ENCODE measurements at places on chromosomes 3 and 15. TPM values are rescaled to one million over a fixed set of nuclear protein-coding genes. Genes with fewer than 3 reads are reported as not detected.

SLC28A1 gene
- total RNA-seq, result not detected

CADPS gene
- total RNA-seq, result 20.8 TPM

- DNase-seq, result no peak
Observed at GRCh38 chr3:46334741-46335478, 19.0 kb upstream of the CCR2 start.

DNA sequence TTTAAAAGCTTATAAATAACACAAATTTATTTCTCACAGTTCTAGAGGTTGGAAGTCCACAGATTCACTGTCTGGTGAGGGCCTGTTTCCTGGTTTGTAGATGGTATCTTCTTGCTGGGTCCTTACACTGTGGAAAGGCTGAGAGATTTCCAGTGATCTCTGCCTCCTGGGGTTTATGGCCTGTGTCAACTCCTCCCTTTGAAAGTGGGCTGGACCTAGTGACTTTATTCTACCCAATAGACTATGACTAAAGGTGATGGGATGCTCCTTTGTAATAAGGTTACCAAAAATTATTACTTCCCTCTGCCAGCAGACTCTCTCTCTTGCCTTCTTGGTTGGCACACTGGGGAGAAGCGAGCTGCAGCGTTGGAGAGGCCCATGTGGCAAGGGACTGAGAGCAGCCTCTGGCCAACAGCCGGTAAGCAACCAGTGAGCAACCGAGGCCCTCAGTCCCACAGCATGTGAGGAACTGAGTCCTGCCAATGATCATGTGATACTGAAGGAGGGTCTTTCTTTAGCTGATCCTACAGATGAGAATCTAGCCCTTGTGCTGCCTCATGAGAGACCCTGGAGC is 14.0 kb upstream of the COPG1 start:
- DNase-seq, result no peak

HRG gene
- total RNA-seq, result not detected

- DNase-seq, result no peak
Observed at GRCh38 chr3:72633121-72633520, 215.1 kb downstream of the SHQ1 start.

DNA sequence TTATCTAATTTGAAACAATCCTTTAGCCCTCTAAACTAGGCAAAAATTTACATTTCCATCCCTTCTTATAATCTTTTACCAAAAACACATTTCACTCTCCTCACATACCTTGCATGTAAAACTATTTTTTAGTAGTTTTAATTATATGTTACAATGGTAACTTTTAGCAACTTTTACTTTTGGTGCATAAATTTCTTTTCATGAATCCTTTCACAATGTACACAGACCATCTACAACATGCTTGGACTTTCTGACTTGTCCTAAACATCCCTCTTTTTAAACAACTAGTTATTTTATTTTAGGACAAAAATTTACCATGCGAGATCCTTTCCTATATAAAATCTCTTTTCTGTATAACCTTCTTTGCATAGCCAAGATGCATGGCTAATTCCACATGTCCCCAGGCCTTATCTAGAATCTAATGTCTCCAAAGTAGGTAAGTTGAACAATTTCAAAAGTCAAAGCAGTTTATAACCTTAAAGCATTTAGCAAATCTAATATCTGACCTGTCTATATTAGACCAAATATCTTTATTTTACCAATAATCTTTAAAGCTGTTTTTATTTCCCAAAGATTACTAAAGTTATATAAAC is 14.4 kb upstream of the ALDH1L1 start:
- no peak for DNase-seq

MIX23 gene
- total RNA-seq, result 65.3 TPM

GRCh38 chr15:63522225-63522578 is 17.8 kb downstream of the USP3 start:
- DNase-seq, result no peak

TRPM1 gene
- total RNA-seq, result not detected

DNA sequence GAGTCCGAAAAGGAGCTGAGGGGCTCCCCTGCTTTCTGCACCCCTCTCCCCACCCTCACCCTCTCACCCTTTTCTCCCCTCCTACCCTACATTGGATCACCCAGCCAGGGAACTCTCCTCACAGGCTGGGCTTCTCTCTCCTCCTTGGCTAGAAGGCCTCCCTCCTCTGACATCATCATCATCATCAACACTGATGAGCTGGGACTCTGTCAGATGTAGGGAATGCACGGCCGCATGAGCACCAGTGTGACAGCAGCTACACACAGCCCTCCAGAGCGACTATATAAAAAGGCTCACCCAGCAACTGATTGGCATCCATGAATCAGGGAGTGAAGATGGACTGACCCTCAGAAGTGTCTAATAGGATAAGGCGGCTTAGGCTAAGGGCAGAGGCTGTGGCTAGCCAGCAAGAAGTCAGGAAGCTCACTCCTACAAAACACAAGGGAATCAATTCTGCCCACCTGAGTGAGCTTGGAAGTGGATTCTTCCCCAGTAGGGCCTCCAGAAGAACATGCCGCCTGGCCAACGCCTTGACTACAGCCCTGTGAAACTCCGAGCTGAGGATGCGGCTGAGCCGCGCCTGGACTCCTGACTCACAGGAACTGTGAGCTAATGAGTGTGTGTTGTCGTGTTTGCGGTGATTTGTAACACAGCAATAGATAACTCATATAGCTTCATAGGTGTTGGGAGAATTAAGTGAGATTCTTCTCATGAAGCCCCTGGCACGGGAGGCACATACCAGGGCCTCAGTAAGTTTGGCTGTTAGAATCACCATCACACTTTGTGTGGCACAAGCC is 147.6 kb downstream of the FAM43A start:
- no peak for DNase-seq

DNA sequence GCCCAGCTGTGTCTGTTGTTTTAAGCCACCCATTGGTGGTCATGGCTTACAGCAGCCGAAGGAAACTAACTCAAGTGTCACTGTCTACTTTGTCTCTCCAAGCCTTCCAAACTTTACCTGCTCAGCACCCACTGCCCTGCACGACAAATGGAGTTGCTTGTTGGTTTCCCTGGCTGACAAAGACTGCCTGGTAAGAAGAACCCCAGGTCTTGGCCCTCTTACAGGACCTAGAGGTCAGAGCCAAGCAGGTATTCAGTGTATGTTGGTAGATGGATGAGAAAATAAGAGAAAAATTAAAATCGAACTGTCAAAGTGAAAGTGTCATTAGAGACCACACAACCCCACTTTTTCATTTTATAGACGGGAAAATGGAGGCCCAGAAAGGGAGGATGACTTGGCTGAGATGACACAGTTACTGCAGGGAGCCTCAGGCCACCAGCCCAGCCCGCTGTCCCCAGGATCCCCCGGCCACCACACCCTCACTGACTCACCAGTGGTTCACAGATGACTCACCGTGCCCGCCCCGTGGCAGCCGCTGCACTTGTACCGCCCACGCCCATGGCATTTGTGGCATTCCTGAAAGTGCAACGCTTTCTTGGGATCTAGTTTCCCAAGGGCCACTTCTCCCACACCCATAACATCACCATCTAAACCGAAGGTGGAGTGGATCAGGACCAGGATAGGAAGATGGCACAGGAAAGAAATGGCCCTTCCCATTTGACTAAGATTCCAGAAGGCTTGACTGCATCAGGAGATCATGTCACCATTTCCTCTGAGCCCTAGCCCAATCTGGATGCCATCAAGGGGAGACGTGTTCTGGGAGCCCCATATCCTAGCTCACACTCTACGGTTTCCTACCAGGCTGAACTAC is 15.2 kb downstream of the SSUH2 start:
- no peak for DNase-seq

DNA sequence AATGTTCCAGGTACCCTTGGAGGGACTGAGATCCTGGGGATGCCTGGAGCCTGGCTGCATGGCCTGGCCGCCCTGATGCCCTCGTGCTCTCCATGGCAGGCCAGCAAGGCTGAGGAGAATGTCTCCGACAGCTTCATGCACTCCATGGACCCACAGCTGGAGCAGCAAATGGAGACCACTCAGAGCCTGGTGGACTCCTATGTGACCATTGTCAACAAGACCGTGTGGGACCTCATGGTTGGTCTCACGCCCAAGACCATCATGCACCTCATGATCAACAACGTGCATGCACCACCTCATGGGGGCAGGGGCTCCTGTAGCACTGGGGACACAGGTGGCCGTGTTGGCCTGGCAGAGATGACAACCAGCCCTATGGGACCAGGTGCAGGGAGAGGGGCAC is 19.7 kb downstream of the GOLGA6A start:
- no peak for DNase-seq

GRCh38 chr15:38411902-38412301 is 42.0 kb upstream of the FAM98B start:
- DNase-seq, result no peak

GRCh38 chr3:170454509-170454908 is 35.8 kb downstream of the CLDN11 start:
- no peak for DNase-seq

DNA sequence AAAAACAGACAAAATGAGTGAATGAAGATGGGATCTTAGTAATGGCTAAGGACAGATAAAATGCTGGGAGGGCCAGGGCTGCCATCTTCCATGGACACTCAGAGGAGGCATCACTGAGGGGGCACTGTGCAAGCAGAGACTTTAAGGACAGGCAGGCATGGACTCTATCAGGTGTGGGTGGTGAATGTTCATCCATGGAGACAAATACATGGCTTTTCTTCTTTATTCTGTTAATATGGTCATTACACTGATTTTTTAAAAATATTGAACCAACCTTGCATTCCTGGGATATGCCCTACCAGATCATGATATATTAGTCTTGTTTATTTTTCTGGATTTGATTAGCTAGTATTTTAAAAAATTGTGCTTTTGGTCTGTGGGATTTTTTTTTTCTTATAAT is 12.2 kb downstream of the NUP210 start:
- DNase-seq, result no peak

SOX14 gene
- not detected for total RNA-seq

GRCh38 chr15:100570735-100571313 is 31.2 kb downstream of the LINS1 start:
- DNase-seq, result no peak

DNA sequence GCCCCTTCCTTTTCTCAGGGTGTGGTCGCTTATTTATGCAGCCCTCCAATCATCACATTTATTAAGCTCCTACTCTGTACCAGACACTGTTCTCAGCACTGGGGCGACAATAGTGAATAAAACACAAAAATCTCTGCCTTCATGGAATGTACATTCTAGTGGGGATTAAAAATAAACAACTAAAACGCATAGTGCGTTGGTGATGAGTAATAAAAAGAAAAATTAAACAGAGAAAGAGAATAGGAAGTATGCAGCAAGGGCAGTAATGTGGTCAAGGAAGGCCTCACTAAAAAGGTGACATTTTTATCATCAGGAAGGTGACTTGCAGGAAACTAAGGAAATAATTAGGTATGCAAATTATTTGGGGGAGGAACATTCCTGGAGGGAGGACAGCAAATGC is 5.1 kb downstream of the SLC51B start:
- DNase-seq, result no peak

GRCh38 chr3:52015438-52016228 is 19.9 kb upstream of the RPL29 start:
- DNase-seq, result no peak

DNA sequence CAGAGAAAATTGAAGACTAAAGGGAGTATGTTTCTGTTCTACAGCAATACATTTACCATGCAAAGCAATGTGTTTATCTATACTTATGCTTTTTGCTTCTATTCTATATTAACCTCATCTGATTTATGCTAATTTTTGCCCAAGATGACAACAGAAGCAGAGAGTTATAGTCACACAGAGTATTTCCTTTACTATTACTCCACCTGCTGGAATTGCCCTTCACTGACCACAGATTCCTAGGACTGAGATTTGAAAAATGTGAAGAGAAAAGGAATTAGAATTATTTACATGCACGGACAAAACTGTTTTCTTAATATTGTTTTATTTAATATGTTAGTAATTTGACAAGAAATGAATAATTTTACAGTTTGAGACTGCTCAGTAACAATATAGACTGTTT is 745.6 kb downstream of the VGLL3 start:
- no peak for DNase-seq

- peak; percentile 77 for DNase-seq
Observed at GRCh38 chr3:156291272-156292123, 171.1 kb downstream of the KCNAB1 start.

GOLGA8M gene
- total RNA-seq, result 0.70 TPM

DNA sequence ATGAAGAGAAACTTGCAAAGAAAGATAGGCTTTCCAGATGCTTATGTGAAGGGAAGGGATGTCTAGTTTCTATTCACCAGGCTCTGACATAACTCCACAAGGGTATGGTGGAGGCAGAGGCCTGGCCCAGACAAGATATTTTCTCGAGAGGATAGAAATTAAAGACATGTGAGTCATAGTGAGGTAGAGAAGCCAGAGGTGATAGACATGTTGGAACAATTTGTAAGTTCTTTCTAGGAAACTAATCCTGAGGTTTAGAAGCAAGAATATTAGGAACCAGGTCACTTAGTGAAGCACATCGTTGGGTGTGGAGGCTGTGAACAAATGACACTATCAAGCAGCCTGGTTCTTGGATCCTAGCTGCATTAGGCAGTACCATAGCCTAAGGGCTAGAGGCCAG is 176.9 kb downstream of the BBX start:
- no peak for DNase-seq

- DNase-seq, result peak; percentile 56
Observed at GRCh38 chr3:113557374-113557773, 25.0 kb downstream of the SIDT1 start.

DNA sequence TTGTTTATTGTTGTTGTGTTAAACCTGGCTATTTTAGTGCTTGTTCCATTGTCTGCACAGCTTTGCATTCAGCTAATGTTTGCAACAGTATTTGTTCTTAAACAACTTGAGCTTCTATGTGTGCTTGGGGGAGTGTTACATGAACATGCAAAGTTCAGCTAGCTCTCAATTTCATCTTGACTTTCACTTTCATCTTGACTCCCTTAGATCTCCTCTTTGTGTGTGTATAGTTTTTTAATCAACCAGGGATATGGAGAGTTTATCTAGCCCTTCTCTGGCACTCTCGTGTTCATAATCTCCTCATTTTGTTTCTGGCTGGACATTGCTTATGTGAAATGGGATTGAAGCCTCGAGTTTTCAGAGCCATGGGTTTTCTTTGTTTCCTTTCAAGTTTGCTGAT is 212.4 kb upstream of the ZBTB20 start:
- DNase-seq, result no peak

CKMT1A gene
- total RNA-seq, result 0.55 TPM

GRCh38 chr3:107209302-107209990 is 167.8 kb upstream of the CCDC54 start:
- DNase-seq, result no peak

GRCh38 chr3:71821116-71821515 is 36.2 kb upstream of the PROK2 start:
- DNase-seq, result no peak

FSIP1 gene
- 0.72 TPM for total RNA-seq

DNA sequence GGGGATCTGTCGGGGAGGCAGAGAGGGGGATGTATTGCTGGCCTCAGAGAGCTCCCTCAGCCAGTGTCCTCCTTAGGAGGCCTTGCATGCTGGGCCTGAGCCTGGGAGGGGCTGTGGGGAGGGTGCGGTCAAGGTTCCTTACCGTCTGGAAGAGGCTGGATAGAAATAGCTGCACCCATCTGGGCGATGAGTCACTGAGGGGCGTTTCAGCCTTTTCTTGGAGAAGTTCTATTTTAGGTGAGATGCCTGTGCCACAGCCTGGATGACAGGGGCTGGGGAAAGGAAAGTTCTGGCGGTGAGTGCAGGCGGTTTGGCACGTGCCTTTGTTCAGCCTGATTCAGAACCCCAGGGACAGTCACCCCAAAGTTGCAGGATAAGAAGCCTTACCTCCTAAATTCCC is 35.7 kb upstream of the APEH start:
- DNase-seq, result no peak
